ENCODE measurements at places on chromosomes 3 and 15.

DNA sequence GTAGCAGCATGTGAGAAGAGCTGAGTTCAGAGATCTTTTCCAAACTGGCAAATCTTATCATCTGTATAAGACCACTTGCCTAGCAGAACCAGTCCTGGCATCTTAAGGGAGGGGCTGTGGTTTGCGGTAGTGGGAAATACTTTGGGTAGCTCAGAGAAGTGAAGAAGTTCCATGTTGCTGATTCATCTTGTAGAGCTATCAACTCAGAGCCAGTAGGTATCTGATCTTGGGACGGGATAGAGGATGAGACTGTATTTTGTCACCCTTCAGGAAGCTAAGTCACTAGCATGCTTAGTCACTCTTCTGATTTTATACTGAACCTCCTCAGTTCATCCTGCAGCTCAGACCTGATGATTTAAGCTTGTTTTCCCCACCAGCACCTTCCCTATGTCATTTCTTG, 211.4 kb downstream of the NR1D2 start:
- no peak for DNase-seq

GRCh38 chr3:144394032-144394431, 422.4 kb downstream of the DIPK2A start:
- no peak for DNase-seq

DNA sequence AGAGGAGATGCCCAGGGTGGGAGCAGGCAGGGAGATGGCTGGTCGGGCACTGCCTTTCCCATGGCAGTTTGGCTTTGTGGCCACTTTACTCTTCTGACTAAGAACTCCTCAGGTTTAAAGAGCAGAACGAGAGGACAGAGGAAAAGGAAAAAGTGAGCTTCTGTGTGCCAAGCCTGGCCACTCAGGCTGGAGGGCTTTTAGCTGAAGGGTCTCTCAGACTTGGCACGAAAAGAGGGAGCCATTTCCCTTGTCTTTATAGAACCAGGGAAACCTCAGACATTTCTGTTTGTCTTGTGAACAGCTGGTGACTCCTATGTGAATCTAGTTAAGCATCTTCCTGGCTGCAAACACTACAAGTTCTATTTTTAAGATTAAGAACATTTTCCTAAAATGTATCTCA, 23.3 kb upstream of the PSMD6 start:
- DNase-seq, result no peak

GRCh38 chr3:168984872-168985271, 678.6 kb downstream of the MECOM start:
- no peak for DNase-seq

DNA sequence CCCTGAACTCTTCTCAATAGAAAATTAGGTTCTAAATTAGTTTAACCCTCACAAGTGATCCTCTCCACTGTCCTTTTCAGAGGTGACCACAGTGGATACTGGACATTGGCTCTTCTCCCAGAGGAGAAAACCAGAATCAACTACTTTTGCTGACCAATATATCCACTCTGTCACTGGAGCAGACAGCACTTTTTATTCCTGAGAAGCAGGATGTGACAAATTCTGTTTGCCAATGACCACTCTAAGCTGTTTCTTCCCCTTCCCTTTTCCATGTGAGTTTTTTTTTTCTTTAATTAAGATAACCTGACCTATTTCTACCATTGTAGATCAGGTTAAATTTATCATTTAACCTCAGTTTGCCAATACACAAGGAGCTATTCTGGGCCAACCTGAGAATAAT, 79.7 kb upstream of the ZNF280D start:
- no peak for DNase-seq

DNA sequence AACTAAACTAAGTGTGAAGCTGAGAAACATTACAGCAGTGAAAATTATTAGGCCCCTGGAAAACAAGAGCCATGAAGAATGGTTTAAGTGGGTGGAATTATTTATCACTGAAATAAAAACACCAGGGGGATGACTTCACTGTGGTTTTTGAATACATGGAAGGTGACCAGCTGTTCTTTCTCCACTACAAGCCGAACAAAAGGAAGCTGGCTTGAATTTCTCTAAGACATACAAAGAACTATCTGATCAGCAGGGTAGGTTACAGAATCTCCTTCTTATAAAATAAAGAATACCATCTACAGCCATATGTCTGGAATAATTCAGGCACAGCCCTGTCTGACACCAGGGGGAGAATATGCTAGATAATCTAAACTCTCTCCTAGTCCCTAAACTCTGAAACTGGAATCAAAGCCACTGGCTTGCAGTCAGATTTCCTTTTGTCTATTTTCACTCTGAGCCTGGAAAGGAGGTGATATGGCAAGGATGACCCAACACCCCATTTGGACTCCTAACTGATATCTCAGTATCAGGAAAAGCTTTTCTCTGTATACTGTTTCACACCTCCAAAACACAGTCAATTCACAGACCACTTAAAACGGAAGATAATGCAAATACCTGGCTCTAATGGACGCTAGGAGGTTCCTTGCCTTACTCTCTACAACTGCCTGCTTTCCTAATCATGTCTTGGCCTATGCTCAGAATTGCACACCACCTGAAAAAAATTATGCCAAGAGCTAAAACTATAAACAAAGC, 31.2 kb downstream of the SPATA12 start:
- DNase-seq, result no peak

DNA sequence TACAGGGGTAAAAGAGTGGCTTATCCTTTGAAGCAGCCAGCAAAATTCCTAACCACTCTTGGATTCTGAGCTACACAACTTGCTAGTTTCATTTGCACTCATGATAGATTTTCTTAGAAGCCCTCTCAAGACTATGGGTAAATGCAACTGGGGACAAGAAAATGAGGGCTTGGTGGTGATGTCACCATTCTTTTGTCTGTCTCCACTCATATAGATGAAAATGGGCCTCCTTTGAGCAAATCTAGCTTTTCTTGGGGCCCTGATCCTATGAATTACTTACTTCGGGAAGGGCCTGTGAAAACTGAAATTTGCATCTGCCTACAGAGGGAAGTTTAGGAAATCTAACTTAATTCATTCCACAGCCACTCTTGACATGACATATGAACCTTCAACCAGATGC, 486.3 kb downstream of the MAGI1 start:
- DNase-seq, result no peak

DNA sequence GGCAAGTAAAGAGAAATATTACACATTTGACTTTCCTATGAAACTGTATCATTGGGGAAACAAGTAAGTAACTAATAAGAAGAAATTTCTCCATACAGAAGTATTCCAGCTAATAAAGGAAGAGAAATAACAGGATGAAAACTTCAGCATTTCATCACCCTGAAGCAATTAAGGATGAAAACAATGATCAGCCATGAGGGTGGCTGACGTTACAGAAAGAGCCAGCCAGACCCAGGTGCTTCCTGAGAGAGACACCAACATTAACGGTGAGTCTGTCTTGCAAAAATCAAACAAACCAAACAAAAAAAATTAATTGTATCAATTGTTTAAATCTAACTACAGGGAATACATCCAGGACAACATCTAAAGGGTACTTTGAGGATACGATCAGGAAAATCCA, 190.0 kb downstream of the ARRDC4 start:
- no peak for DNase-seq

DNA sequence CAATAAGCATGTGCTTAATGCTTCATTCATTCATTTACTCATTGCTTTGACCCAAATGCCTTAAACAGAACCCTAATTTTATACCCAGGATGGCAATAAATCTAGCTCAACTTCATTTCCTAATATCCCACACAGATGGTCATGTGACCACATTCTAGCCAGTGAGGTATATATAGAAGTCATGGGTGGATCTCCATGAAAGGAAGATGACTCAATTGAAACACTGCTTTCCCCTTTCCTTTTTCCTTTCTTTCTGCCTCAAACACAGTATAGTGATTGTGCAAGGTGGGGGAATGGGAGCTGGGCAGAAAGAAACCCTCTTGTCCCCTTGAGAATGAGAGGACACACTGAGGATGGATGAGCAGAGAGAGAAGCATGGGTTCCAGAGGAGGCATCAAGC, 183.5 kb upstream of the PRICKLE2 start:
- no peak for DNase-seq

DNA sequence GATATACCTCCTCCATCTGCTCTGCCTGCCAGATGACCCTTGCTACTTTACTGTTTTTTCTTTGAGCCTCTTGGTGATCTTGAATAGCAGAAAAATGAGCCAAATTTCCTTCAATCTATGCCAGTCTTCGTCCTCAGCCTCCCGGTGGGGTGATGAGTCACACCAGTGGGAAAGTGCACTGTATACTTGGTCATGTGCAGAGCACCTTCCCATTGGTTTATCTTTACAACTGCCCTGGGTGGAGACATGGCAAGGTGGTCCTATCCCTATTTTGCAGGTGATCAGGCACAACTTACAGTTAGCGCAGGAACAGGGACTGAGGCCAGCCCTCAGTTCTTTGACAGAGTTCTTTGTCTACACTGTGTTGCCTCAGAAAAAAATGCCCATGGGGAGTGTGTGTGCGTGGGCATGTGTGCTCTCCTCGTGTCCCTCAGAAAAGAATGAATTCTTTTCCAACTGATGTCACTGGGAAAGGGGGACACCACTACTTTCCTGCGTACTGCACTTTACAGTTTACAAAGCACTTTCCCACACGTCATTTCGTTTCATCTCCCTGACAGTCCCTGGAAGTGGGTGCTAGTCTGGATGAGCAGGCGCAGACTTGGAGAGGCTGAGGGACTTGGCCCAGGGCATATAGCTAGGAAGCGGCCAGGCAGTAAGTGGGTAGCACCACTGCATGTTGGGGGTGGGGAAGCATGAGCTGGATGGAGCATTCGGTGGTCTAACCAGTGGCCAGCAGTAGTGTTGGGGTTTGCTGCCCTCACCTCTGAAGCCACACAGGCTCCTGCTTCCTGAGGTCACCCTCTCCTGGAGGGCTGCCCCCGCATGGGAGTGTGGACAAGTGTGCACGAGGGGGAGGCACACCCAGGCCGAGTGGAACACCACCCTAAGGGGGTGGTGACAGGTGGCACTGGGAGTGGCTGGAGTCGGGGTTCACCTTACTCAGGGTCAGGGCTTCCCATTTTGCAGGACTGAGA, 24.1 kb downstream of the SMAD3 start:
- no peak for DNase-seq

DNA sequence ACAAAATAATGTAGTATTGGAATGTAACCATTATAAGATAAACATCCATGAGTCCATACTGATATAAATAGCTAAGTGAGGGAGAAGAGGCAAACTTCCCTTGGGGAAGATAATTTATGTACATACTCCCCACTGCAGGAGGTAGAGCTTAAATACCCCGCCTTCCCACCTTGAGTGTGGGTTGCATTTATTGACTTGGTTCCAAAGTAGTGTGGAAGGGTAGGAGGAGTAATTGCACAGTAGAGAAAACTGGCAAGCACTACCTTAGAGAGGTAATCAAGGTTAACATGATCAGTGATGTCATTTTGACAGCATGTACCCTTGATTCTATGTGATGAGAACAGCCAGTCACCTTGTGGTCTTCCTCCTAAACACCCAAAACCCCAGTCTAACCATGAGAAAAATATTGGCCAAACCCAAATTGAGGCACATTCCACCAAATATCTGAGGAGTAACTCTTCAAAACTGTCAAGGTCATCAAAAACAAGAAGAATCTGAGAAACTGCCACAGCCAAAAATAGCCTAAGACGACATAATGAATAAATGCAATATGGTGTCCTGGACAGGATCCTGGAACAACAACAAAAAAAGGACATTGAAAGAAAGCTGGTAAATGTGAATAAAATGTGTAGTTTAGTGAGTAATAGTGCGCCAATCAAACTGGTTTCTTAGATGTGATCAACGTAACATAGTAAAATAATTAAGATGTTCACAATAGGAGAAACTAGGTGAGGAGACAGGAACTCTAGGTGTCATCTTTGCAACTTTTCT, 774 bp upstream of the CNOT10 start:
- no peak for DNase-seq

- no peak for DNase-seq
These were observed 44.8 kb upstream of the CBLB start for GRCh38 chr3:105913616-105914015.

GRCh38 chr3:32484436-32484835, 18.2 kb downstream of the CMTM6 start:
- DNase-seq, result no peak

GRCh38 chr15:77130315-77130930, 59.5 kb upstream of the TSPAN3 start:
- no peak for DNase-seq

DNA sequence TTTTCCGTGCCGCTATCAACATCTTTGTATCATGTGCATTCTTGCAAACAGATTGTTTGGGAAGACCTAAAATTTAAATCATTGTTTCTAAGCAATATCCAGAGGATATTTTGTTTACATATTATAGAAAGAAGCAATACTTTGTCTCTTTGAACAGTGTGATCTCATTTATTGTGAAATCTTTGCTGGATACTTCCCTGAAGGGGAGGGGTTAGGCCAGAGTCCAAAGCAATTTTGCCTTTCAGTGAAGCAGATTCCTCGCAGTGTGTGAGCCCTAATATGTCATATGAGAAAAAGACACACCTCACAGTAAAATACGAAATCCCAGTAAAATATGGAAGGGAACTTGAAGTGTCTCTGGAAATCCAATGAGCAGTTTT, 158.7 kb upstream of the SLCO3A1 start:
- DNase-seq, result no peak

- DNase-seq, result no peak
These were observed 4.5 kb upstream of the MNS1 start for GRCh38 chr15:56469483-56469882.

- no peak for DNase-seq
These were observed 66.7 kb downstream of the TRANK1 start for GRCh38 chr3:36877930-36878685.

DNA sequence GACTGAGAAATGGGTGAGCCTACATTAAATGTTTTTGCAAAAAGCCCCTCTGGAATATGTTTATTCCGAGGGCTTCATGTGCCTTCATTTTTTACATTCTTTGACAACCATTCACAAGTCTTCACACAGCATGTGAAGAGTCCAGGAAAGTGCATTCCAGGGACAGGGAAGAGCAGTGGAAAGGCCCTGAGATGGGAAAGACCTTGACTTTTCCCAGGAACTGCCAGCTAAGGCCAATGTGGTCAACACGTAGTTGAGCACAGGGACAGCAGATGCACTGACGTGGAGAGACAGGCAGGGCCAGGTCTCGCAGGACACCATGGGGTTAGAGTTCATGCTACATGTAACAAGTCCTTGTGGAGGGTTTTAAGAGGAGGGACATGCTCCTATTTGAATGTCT, 21.7 kb downstream of the SSR3 start:
- no peak for DNase-seq

GRCh38 chr15:100516643-100517512, 11.9 kb downstream of the CERS3 start:
- DNase-seq, result no peak

- DNase-seq, result no peak
These were observed 15.4 kb downstream of the TCF12 start for GRCh38 chr15:56933811-56934210.

GRCh38 chr3:33277193-33277882, at the start of gene FBXL2:
FBXL2 (plus strand) TSS chr3:33277442; CDS start chr3:33277513, 71 bp downstream.
- peak; percentile 94 for DNase-seq
